ENCODE measurements at places on chromosomes 4 and X. TPM values are rescaled to one million over a fixed set of nuclear protein-coding genes. Genes with fewer than 3 reads are reported as not detected.

DNA sequence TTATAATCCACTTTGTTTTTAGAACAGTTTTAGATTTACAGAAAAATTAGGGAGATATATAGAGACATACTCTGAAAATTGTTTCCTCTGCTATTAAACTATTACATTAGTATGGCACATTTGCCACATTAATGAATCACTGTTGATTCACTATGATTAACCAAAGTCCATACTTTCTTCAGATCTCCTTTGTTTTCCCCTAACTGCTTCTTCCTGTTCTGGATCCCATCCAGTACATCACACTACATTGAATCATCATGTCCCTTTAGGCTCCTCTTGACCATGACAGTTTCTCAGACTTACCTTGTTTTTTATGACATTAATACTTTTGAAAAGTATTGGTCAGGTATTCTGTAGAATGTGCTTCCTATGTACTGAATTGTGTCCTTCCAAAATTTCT is 109.2 kb upstream of the EDNRA start:
- H3K27ac ChIP-seq = no peak overlapping the region
- no peaks in the 10 kb centered on the region for H3K27me3 ChIP-seq
- no peaks in the 10 kb centered on the region for H3K4me1 ChIP-seq
- no peak overlapping the region for H3K4me3 ChIP-seq

Gene EXOC1
- total RNA-seq = 31.2 TPM

GRCh38 chr4:150974750-150975149 is 40.3 kb downstream of the LRBA start:
- no peaks in the 10 kb centered on the region for H3K27me3 ChIP-seq
- H3K27ac ChIP-seq = no peak overlapping the region
- no peaks in the 10 kb centered on the region for H3K4me1 ChIP-seq

Gene SLIT2
- 9.2 TPM for total RNA-seq

DNA sequence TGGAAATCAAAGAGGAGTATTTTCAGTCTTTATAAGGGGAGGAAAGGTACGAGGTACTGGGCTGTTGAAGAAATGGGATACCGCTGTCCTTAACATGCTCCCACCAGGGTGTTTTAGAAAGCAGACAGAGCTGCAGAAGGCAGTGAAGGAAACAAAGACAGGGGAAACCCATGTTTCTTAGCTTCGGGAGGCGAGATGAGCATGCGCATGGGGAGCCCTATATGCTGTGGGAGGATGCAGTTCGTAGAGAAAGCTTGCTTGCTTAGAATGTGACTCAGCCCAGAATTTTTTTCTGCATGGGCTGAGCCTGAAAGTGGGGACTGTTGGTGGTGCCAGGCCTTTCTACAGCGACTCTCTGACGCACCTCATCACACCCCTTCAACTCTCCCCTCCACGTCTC is 28.8 kb upstream of the SCOC start:
- H3K27me3 ChIP-seq = no peaks in the 10 kb centered on the region
- no peak overlapping the region for H3K27ac ChIP-seq
- no peaks in the 10 kb centered on the region for H3K36me3 ChIP-seq

Gene IL13RA1
- 55.2 TPM for total RNA-seq

Gene CHRNA9
- total RNA-seq = not detected
